ENCODE measurements at places on chromosomes 1 and 21.
A peak's percentile ranks its signal among the peaks of the same experiment; 100 is the strongest.

DNA sequence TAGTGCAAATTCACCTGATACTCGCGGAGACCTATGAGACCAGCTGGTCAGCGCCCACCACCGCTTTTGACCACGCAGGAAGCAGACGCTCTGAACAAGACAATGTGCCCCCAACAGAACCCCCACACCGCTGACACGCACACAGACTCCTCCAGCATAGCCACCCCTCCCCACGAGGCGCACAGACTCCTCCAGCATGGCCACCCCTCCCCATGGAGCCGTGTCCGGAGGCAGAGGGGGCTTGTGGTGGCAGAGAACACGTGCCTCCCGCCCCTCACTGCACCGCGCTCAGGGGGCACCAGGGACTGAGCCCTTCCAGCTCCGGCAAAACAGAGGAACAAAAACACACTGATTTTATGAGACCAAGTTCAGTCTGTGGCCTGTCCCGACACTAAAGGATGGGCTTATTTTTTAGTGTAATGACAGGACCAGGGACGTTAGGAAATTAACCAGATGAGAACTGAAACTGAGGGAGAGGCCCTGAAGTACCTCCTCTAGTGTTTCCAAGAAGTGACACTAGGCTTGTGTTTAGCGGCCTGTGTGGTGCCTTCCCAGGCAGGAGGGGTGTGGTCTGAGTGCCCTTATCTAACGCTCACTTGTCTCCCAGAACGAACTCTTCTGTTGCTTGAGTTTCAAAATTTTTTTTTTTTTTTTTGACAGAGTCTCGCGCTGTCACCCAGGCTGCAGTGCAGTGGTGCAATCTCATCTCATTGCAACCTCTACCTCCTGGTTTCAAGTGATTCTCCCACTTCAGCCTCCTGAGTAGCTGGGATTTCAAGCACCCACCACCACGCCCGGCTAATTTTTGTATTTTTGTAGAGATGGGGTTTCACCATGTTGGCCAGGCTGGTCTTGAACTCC is 10.0 kb upstream of the AGPAT3 start:
- DNase-seq: peak; percentile 89

GRCh38 chr1:118338936-118339335 is 153.9 kb upstream of the SPAG17 start:
- no peak for DNase-seq

DNA sequence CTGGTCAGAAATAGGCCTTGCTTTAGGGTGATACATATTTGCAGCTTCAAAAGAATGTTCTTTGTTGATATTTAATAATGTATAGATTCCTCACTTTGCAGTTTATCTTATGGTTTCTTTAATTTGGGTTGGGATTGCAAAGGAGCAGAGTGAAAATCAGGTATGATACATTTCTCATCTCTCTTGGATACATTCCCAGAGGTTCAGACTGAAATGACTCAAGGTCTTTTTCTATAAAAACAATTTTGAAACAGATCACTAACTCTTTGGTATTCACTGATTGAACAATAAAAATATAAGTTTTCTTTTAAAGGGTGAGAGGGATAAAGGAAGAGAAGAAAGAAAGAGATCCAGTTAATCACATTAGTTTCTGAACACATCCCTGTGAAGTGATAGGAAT is 606.5 kb upstream of the CAMK1G start:
- no peak for DNase-seq

- no peak for DNase-seq
Measured at GRCh38 chr1:33151116-33151515, 30.7 kb downstream of the TRIM62 start.

- DNase-seq: no peak
Measured at GRCh38 chr1:214277704-214278635, 3.0 kb upstream of the SMYD2 start.

DNA sequence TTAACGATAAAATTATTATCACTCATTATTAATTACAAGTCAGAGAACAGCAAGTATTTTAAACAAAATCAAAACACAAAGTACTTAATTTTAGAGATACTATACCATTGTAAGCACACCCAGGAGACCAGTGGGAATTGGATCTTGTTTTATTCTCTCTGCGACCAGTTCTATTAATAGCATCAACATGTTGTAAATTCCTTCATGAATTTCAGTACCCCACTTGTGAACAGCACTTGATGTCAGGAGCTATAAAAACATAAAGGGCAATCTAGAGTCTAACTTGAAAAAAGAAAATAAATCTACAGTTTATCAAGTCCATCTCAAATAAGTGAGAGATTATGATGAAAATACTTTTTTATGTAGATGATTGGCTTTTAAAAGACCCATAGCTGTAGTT is 42.9 kb downstream of the USP24 start:
- DNase-seq: no peak

DNA sequence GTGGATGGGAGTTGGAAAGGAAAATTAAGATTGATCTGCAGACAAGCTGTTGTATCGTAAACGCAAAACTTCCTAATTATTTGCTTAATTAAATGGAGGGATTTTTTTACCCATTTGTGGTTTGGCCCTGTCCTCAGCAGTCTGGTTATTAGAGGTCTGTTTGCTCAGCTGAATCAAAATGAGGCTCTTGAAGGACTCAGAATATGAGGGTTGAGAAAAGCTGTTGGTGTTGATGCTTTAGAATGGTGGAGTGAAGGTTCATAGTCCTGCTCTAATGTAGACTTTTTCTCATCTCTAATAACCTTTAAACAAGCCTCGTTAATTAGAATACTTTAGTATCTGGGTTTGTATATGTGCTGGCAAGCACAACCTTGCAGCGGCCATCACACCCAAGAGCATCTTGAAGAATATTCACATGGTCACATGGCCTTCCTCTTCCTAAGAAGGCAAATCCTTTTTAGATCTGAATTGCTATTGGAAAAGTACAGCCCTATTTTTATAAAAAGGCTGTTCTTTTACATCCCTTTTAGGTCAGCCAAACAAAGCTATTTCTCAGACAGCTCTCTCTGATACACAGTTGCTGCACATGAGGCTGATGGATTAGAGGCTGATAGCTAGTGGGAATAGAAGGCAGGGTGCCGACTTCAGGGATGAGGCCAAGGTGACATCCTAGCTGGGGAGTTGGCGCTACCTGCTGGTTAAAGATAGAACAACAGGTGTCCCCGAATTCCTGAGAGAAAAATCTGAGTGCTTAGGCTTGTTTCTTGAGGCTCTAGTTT is 53.8 kb downstream of the MACF1 start:
- peak; percentile 33 for DNase-seq

- no peak for DNase-seq
Measured at GRCh38 chr1:104726917-104727316, 977.2 kb downstream of the AMY1C start.

- no peak for DNase-seq
Measured at GRCh38 chr1:221035662-221036153, 156.5 kb downstream of the HLX start.

GRCh38 chr1:10170239-10170574 is 40.2 kb upstream of the KIF1B start:
- DNase-seq: no peak

GRCh38 chr1:235327559-235328270 is at the start of gene ARID4B:
TSS of gene ARID4B (minus strand) at chr1:235328179. CDS start at chr1:235326919, 1,260 bp downstream.
- no peak for DNase-seq

- DNase-seq: no peak
Measured at GRCh38 chr1:57093122-57093521, 127.3 kb upstream of the C8B start.

- no peak for DNase-seq
Measured at GRCh38 chr1:234724516-234725176, 114.7 kb upstream of the IRF2BP2 start.

- DNase-seq: peak; percentile 71
Measured at GRCh38 chr1:28313702-28314546, 14.9 kb upstream of the MED18 start.

DNA sequence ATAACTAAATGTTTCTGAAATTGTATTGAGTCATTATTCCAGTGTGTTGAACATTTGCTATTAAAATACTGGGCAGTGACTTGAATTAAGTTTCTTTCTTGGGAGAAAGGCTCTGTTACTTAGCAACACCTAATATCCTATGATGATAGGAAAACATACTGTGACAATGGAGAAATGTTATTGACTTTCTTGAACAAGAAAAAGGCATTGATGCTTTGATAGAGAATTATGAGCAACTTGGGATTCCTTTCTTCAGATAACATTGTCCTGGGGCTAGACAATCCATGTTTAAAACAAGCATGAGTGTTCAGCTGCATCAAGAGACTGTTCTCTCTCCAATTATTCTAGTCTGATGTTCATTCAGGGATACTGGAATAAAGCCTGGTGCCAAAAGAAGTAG is 215.9 kb upstream of the L1TD1 start:
- DNase-seq: no peak

GRCh38 chr1:30271401-30272276 is 451.7 kb downstream of the MATN1 start:
- DNase-seq: no peak

- no peak for DNase-seq
Measured at GRCh38 chr1:8765198-8765597, 52.2 kb downstream of the RERE start.

DNA sequence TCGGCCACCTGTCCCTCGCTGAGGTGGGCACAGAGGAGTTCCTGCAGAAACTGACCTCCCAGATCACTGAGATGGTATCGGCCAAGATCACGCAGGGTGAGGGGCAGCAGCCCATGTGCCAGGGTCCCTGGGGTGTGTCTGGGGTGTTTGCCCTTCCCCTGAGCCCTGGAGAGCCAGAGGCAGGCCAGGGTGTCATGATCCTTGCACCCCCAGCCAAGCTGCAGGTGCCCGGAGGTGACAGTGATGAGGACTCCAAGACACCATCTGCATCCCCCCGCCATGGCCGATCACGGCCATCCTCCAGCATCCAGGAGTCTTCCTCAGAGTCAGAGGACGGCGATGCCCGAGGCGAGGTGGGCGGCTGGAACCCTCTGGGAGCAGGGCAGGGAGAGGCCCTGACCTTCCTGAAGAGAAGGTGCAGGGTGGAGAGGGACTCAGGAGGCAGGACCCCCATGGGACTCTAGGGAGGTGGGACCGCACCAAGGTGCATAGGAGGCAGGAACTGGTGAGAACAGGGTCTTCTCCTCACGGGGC is 69.5 kb downstream of the TRIM11 start:
- no peak for DNase-seq
